ENCODE measurements at places on chromosomes 7 and 10.
A peak's percentile ranks its signal among the peaks of the same experiment; 100 is the strongest.

DNA sequence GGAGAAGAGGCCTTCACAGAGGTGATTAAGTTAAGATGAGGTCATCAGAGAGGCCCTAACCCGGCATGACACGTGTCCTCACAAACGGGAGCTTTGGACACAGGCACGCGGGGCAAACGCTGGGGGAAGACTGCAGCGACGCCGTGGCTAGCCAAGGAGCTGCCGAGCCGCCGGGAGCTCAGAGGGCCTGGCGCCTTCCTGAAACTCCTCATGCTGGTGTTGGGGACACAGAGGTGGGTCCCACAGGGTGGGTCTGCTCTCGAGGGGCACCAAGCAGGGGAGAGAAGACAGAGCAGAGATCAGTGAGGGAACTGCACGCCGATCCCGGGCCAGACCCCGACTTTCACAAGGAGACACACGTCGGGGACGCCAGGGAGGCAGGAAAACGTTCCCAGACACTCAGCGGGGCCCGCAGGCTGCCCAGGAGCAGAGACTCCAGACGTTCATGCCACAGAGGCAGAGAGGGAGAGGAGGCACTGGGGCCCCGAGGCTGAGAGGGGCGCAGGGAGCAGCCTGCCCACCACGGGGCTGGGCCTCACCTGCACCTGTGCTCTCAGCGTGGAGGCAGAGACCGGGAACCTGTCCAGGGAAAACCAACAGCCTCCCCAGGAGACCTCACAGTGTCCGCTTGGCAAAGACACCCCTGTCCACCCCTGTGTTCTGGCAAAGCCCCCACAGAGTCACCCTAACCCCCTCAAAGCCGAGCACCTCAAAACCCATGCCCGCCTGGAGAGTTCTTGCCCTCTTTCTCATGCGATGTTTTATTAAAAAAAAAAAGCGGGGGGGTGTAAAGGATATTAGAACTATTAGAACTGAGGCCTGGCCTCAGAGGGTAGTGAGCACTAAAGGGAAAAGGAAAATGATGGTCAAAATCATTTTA, 103.8 kb downstream of the PDGFA start:
- DNase-seq: no peak

GRCh38 chr10:46223064-46223480, 63.7 kb upstream of the ANTXRL start:
- no peak for DNase-seq

GRCh38 chr7:37117292-37117691, 331.4 kb downstream of the ELMO1 start:
- no peak for DNase-seq

DNA sequence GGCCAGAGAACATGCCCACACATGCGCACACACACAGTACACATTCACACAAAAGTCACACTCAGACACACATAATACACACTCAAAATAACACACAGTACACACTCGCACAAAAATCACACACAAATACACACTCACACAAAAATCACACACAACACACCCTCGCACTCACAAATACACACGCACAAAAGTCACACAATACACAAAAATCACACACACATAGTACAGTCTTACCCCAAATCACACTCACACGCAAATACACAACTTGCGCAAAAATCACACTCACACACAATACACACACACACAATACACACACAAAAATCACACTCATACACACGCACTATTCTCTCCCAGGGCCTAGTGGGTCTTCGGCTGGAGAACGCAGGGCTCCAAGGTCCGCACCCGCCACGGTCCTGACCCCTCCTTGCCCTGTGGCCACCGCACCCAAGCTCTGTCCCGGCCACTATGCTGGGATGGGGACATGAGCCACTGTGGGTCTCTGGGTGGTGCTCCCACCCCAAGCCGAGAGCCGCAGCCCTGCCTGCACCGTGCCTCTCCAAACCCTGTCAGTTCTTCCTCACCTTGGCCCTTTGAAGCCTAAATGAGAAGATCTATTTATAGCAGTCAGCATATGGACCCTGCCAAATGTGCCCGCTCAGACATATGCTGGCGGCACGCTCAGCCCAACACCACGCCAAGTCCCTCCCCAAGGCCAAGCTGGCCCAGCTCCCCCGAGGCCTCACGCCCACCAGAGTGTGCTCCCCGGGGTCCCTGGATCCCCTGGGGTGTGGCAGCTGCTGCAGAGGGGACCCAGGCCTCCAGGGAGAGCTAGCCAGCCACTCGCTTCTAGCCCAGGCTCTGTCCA, 55.9 kb downstream of the ELFN1 start:
- DNase-seq: no peak

GRCh38 chr7:136685501-136686173, 182.8 kb upstream of the CHRM2 start:
- no peak for DNase-seq

DNA sequence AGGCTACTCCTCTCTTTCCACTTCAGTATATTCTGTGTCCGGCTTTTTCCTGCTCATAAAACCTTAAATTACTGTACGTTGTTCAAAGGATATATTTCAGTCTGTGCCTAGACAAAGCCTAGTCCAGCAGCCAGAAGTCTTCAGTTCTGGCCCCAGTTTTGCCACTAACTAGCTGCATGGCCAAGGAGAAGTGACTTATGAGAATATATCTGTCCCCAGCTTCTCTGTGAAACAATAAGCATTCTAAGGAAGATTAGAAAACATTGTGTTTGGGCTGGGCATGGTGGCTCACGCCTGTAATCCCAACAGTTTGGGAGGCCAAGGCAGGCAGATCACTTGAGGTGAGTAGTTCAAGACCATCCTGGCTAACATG, 105.0 kb upstream of the HDAC9 start:
- DNase-seq: no peak

DNA sequence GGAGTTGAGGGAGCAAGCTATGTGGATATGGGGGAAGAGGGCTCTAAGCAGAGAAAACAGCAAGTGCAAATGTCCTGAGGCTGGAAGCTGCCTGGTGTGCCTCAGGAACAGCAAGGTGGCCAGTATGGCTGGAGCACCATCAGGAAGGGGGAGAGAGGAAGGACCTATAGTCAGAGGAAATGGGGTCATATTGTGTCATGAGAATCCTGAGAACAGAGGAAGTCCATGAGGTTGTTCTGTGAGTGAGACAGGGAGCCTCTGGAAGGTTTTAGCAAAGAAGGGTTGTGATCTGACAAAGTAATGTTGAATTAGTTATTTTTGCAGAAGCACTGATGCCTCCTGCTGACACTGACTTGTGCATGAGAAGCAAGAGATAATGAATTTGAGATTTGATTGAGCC, 204.3 kb downstream of the PTEN start:
- no peak for DNase-seq

DNA sequence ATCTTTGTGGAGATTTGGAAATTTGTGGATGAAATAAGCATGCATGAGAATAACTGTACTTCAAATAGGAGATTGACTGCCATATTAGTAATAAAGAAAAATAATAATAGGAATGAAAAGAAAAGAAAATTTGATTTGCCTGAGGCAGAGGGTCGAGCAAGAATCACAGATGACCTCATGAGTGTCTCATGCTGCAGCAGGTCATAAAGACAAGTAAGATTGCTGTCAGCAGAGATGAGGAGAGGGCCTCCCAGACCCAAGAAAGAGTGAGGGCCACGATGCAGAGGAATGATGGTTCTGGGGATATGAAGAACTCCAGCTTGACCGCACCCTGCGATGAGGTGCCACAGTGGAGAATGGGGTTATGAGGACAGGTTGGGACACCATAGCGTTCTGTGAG, 39.2 kb downstream of the TOMM7 start:
- DNase-seq: no peak

DNA sequence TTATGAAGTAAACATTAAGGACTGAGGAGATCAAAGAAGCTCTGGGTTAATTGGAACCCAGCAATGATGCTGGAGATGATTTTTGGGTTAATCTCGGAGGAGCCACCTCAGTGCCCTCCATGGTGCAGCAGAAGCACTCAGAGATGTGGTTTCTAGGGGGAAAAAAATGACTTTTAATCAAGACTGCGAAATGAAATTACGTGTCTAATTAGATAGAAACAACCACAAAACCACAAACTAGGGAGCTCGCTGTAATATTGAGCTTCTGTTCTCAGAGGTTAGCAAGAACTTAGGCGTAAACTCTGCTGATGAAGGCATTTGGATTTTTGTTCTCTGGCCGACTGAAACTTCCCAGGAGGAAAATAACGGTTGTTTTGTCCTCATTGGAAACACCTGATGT, 319.0 kb downstream of the GRID1 start:
- no peak for DNase-seq

DNA sequence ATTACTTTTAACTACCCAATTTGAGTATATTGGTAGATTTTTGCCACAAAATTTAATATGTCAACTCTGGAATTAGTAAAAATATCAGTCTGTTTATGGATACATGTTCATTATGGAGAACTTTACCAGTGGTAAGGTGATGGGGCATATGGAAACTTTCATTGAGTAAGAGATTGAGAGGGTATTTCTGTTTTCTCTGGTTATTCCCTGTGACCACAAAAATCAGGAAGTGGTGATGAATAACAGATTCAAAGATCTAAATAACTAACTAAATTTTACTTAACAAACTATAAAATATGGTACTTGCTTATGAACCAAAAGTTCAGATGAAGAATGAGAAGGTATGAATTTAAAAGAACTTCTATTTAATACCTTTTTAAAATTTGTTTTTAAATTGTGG, 22.1 kb upstream of the STEAP4 start:
- no peak for DNase-seq

- peak; percentile 22 for DNase-seq
Measured at GRCh38 chr7:105911961-105912575, 35.7 kb upstream of the ATXN7L1 start.

DNA sequence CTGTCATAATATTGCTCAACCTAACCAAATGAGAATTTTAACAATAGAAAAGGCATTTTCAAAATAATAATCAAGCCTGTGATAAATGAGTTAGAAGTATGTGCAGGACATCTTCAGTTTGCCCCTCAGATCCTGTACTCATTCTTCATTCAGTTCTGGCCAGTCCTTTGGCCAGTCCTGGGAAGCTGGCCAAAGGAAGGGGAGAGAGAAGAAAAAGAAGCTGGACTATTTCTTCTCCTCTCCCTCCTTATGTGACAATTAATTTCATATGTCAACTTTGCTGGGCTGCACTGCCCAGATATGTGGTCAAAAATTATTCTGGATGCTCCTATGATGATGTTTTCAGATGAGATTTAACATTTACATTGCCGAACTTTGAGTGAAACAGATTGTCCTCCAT, 31.6 kb upstream of the ITGB8 start:
- DNase-seq: peak; percentile 74

DNA sequence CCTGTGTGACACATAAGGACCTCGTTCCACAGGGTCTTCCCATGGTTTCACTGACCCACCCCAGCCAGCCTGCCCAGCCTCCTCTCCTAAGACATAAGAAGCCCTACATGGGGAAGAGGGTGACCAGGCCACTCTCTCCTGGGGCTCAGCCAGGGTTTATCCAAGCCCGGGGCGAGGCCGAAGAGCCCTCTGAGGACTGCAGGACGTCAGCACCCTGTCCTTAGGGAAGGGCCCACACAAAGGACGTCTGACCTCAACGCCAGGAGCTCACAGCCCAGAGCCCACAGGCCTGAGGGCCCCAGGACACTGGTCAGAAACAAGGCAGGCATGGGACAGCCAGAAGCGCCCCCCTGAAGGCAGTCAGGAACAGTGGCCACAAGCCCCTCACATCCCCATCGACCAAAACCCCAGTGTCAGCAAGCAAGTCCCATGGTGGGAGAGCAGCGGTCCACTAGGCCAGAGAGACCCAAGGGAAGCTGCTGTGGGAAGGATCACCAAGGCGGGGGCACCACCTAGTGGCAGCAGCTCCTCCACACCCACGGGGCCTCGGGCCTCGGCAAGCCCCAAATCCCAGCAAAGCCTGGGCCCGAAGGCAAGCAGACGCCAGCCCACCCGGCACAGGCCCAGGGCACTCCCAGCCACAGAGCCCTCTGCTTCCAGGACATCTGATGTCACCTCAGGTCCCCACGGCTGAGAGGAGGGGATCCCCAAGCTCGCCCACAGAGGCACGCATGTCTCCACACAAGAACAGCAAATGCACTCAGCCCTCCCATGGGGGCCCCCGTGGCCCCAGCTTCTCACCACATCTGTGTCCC, 23.4 kb downstream of the MAD1L1 start:
- DNase-seq: peak; percentile 78

- DNase-seq: no peak
Measured at GRCh38 chr7:44505595-44505994, 15.1 kb upstream of the NUDCD3 start.

- peak; percentile 37 for DNase-seq
Measured at GRCh38 chr10:75398692-75399460, 2.7 kb downstream of the ZNF503 start.

GRCh38 chr10:73413528-73414229, at the start of gene ANXA7:
TSS of gene ANXA7 (minus strand) at chr10:73414058. CDS start at chr10:73400856, 13,202 bp downstream.
- peak; percentile 77 for DNase-seq

- peak; percentile 38 for DNase-seq
Measured at GRCh38 chr10:64071218-64071617, 550.0 kb downstream of the REEP3 start.

DNA sequence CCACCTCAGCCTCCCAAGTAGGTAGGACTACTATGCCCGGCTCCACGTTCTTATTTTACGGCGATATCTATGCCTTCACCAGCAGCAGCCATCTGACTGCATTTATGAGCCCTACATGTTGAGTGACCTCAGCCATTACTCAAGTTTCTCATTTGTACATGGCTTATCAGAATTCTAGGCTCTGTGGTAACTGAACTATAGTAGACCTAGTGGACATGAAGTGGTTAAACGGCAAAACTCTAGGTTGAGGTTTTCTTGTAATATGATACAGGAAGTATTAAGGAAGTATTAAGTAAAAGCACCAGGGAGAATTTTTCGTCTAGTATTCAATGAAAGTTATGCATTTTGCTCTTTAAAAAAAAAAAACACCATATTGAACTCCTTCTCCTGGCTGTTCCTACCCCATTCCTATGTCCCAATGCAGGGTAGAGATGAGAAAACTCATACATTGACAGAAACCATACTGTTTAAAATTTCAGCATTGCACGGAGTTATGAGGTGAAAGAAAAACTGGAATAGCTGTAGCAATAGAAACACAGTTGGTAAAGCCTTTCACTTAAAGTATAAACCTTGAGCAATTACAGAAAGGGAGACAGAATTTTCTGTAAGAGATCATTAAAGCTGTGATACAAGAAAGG, 39.8 kb upstream of the EPC1 start:
- DNase-seq: no peak

DNA sequence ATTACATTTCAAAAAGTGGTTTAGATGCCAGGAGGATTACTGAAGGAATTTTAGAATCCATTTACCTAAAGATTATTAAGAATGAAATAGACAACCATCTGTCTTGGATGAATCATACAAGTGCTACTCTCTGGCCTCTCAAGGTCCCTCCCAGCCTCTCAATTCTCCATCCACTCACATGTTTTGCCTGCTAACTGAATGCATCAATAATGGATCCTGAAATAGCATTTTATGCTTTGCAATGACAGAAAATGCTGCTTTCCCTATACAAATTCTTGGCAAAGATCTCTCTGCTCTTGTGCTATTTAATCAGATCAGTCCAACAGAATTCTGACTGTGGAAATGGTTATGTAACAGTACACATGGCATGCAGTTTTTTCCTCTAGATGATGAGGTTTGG, 68.1 kb downstream of the HBP1 start:
- DNase-seq: peak; percentile 29
